ENCODE measurements at places on chromosomes 1 and 21.
A peak's percentile ranks its signal among the peaks of the same experiment; 100 is the strongest.

GRCh38 chr21:35649186-35649585 lies 411.1 kb downstream of the SETD4 start:
- no peak for DNase-seq

- no peak for DNase-seq
Measured at GRCh38 chr1:26550946-26551345, 21.4 kb downstream of the RPS6KA1 start.

GRCh38 chr1:82879701-82880305 lies 1079.1 kb downstream of the ADGRL2 start:
- DNase-seq = no peak

GRCh38 chr1:227731696-227732585 lies 3.2 kb downstream of the JMJD4 start:
- DNase-seq = peak; percentile 27

- DNase-seq = no peak
Measured at GRCh38 chr1:241048622-241049021, 308.4 kb downstream of the RGS7 start.

- DNase-seq = no peak
Measured at GRCh38 chr1:224906340-224906739, 23.1 kb upstream of the DNAH14 start.

GRCh38 chr1:219228058-219228419 lies 54.4 kb downstream of the LYPLAL1 start:
- no peak for DNase-seq

GRCh38 chr1:7407980-7408770 lies 362.9 kb upstream of the VAMP3 start:
- peak; percentile 12 for DNase-seq

DNA sequence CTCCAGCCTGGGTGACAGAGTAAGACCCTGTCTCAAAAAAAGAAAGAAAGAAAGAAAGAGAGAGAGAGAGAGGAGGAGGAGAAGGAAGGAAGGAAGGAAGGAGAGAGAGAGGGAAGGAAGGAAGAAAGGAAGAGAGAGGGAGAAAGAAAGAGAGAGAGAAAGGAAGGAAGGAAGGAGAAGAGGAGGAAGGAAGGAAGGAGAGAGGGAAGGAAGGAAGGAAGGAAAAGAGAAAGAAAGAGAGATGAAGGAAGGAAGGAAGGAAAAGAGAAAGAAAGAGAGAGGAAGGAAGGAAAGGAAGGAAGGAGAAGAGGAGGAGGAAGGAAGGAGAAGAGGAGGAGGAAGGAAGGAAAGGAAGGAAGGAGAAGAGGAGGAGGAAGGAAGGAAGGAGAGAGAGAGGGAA lies 82.2 kb upstream of the ATP1B1 start:
- no peak for DNase-seq

Measured in activated T-cell treated with anti-CD3 and anti-CD28 coated beads, Interleukin-2, amount 50 U/mL, for 24 hours (primary cell).